ENCODE measurements at places on chromosomes 2 and 18.

GRCh38 chr2:214796911-214797310 lies 12.6 kb downstream of the BARD1 start:
- no peak for DNase-seq

DNA sequence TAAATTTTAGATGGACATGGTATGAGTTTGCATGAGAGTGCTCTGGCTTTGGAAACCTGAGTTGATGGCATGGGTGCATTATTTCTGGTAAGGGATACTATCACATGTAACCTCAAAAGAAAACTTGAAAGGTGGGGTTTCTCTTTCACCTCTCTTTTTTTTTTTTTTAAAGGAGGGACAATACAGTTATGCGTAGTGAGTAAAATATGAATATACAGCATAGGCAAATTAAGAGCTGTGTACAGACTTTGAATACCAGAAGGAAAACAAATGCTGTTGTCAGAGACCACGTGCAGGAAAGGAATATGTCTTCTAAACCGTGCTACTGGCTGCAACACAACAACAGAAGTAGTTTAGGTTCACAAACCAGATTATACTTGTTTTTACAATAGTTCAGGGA lies 82.1 kb downstream of the MAP4K4 start:
- DNase-seq: no peak

DNA sequence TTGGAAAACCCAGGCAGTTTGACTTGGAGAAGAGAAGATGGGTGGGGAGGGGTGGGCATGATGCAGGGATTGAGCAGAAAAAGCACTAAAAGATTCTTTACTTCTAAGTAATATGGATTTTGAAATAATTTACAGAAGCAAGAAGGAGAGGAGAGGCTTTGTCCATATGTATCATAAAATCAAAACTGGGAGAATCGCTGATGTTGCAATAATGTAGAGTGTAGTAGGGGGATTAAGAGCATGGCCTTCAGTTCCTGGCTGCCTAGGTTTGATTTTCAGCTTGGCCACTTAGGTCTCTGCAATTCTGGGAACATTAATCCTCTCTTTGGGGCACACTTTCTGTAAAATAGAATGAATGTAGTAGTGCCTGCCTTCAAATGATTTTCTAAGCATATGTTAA lies 1760.4 kb upstream of the CELF4 start:
- DNase-seq: no peak

DNA sequence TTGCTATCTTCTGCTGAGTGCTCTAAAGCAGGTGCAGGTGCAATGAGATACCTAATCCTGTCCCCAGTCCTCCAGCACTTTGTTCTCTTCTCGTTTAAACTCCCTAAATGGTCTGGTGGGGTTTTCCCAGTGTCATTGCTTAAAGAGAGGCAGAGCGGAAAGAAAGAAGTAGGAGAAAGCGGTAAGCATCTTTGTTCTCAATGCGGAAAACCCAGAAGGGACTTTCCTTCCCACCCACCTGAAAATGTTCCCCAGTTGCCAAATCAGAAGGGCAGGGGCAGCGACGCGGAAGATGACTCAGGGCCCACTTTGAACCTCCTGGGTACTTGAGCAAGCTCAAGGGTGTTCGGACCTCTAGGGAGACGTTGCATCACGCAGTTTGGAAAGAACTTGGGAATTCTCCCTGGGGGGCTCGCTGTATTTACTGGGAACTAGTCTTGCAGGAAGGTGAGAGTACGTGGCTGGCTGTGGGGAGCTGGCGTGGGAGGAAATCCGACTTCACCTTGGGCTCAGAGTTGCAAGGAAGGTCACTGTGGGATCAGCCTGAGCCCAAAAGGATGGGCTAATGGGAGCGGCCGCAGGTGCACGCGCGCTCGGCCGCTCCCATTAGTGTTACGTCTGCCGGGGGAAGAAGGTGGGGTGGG lies 589 bp upstream of the SGPP2 start:
- DNase-seq: peak; percentile 27

GRCh38 chr2:157793053-157793612 lies 83.0 kb downstream of the ACVR1 start:
- DNase-seq: no peak

DNA sequence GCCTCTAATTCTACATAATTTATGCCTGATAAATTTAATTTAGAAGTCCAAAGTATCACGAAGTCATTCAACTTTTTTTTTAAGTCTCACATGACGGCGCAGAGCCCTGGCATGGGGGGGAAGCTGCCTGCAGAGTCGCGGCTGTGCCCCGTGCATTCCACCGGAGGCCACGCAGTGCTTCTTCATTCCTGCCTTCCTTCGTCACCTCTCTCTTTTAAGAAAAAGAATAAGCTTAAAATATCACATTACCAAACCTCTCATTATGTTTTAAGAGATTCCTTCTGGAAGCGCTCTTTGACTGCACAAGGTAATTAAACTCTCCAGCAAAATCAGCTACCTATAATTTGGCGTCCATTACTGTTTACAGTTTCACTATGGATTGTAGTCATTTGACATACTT lies 20.3 kb upstream of the KIDINS220 start:
- no peak for DNase-seq

DNA sequence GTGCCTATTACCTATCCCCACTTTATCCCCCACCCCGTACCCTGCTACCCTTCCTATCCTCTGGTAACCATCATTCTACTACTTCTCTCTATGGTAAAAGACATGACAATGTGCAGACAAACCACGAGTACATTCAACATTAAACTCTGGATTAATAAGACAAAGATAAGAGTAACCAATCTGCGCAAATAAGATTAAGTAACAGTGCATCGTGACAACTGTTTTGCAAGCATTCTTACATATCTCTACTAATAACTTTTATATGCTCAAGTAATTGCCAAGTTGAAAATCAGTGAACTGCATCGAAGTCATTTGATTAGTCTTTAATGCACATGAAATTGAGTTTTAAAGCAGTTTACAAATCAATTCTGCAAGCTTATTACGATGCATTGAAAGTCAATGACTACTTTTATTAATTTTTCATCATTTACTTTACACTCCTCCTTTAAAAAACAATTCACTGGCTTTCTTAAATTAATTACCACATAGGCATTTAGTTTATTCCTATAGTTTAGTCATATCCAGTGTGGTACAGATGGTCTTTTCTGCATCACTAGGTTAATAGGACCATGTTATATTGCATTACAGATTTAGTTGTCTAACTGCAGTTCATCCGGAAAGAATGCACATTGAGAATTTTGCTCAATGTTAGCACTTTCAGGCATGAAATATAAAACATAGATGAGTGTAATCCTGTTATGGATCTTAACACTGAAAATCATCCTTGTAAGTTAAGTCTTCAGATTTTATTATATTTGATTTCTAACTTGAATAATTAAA lies 178.1 kb downstream of the GCA start:
- DNase-seq: peak; percentile 43

- DNase-seq: peak; percentile 29
Measured at GRCh38 chr2:104701411-104701911, 152.5 kb upstream of the POU3F3 start.

DNA sequence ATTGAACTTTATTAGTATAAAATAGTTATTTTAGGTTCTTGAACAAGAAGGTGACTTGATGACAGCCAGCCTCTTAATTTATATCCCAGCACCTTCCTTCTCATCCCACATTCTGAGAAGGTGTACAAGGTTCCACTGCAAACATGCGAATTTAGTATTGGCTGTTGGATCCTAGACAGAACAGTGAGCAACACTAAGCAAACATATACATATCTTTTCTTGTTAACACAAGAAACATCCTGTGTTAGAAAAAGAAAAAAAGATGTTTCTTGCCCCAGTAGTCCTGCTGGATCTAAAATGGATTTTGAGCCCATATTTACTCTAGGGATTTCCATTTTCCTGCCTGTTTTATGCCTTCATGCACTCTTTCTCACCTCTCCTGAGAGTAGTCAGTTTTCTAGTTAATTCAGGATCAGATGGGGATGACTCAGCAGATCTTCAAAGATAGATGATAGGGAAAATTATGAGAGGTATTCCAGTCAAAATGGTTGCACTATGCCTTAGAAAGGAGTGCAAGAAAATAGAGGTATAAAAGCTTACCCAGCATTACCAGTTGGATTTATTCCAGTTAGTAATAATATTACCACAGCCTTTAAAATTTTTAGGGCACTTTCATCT lies 336.5 kb downstream of the MEIS1 start:
- DNase-seq: no peak

- no peak for DNase-seq
Measured at GRCh38 chr2:73033766-73034381, 37.6 kb downstream of the SFXN5 start.

GRCh38 chr2:74414881-74415761 lies 6.3 kb downstream of the C2orf81 start:
- DNase-seq: peak; percentile 89

GRCh38 chr2:43218702-43219382 lies 7.6 kb downstream of the ZFP36L2 start:
- DNase-seq: no peak

- no peak for DNase-seq
Measured at GRCh38 chr2:9952856-9953503, 1.5 kb downstream of the GRHL1 start.
